Mucosa of descending colon (tissue), 3 donors: ENCODE measurements at places on chromosomes 5 and 9. TPM values are rescaled to one million over a fixed set of nuclear protein-coding genes. Genes with fewer than 3 reads are reported as not detected.

Gene SLC22A4
- total RNA-seq = 13.4 TPM

Gene GLRA1
- not detected for total RNA-seq

Gene CCNJL
- 32.7 TPM for total RNA-seq

Gene MARCHF11
- total RNA-seq = not detected

Gene ENG
- total RNA-seq = 35.5 TPM

Gene FGF18
- total RNA-seq = 0.16 TPM

Gene OMD
- 5.1 TPM for total RNA-seq

Gene SLC4A9
- total RNA-seq = 0.23 TPM

Gene TRAF1
- total RNA-seq = 3.8 TPM

Gene GCNT4
- 6.1 TPM for total RNA-seq

Gene KCNV2
- not detected for total RNA-seq

Gene COL15A1
- 4.2 TPM for total RNA-seq

Gene SGCD
- total RNA-seq = 1.2 TPM

GRCh38 chr5:158758675-158759074, 341.0 kb downstream of the EBF1 start:
- no peak for DNase-seq

DNA sequence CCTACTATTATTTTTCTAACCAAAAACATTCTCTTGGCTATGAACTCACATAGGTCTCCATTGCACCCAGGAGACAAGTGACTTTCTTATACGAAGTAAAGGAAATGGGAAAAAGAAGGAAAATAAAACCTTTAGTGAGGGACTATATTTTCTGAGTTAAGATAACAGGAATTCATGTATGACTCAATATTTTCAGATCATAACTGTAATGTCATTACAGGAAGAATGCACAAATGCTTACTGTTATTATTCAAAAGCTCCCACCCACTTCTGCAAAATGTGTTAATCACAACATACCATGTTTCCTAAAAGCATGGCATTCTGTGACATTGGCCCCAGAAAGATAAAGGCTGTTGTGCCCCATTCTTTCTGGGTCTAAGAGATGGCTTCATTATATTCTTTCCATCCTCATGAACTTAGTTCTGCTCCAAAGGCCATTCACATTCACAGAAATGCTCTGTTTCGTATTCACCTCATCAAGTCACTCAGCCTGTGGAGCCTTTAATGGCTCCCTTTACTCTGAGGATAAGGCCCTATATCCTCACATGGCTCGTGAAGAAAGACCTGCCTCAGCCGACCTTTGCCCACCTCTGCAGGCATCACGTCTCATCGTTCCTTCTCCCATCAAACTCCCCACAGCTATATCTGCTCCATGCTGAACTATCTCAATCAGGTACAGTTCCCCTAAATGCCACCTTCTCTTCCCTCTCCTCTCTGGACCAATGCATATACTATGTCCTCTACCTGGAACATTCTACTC, 77.0 kb downstream of the ABCA1 start:
- DNase-seq = no peak

DNA sequence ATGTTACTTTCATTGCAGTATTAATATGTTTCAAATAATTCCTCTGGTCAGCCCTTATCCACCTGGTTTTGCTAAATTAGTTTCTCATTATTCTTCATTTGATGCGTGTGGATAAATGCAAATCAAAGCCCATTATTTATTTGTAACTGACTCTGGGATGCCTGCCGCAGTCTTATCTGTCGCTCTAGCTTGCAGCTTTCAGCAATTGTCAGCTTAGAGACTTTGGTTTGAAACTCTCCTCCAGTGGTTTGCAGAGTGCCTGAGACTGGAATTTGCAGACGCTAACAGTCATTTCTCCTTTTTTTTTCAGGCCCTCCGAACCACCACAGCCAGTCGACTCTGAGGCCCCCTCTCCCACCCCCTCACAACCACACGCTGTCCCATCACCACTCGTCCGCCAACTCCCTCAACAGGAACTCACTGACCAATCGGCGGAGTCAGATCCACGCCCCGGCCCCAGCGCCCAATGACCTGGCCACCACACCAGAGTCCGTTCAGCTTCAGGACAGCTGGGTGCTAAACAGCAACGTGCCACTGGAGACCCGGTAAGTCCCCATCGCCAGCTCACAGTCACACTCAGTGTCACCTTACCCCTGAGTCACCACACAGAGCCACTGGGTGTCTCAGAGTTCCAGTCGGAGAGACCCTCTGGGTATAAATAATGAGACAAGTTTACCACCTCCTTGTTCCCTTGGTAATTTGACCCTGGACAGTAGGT, 339.0 kb upstream of the WWC1 start:
- no peak for DNase-seq

- no peak for DNase-seq
Observed at GRCh38 chr5:57749396-57749795, 266.8 kb upstream of the ACTBL2 start.

GRCh38 chr9:124125651-124125977, 114.0 kb downstream of the LHX2 start:
- DNase-seq = no peak

DNA sequence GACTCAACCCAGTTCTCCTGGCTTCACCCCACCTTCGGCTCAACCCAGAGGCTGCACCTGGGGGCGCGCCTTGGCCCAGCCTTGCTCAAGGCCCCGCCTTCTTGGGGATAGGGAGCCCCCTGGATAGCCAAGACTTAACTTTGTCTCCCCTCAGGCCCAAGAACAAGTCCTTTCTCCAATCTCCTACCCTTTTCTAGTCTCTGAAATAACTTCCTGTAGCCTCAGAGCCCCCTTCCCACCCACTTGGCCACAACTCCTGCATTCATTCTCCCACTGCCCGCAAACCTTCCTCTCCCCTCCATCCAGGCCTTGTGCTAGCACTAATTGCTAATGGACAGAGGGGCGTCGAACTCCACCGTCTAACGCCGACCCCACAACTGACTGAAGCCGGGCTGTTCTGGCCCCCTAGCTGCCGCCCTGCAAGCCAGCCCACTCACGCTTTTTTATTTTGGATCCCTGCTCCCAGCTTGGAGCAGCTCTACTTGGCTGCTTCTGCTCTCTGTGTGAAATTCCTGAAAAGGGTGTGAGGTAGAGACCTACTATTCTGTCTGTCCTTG, 579 bp upstream of the ASTN2 start:
- DNase-seq = no peak

GRCh38 chr5:170570476-170570875, 66.7 kb downstream of the KCNIP1 start:
- DNase-seq = no peak

DNA sequence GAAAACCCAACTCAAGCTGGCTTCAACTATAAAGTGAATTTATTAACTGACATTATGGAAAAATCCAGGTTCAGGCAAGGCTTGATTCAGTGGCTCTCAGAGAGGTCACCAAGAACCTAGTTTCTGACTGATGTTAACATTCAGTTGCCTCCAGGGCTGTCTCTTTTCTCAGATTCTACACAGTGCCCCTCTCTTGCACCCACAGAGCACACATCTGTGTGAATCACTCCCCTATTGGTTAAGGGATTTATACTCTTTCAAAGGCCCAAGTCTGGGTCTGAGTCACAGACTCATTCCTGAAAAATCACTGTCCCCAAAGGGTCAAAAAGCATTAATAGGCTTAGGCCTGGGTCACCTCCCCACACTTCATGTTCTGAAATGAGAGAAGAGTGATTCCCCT, 6.2 kb upstream of the HAVCR2 start:
- no peak for DNase-seq

- no peak for DNase-seq
Observed at GRCh38 chr5:170635706-170636105, 131.9 kb downstream of the KCNIP1 start.

DNA sequence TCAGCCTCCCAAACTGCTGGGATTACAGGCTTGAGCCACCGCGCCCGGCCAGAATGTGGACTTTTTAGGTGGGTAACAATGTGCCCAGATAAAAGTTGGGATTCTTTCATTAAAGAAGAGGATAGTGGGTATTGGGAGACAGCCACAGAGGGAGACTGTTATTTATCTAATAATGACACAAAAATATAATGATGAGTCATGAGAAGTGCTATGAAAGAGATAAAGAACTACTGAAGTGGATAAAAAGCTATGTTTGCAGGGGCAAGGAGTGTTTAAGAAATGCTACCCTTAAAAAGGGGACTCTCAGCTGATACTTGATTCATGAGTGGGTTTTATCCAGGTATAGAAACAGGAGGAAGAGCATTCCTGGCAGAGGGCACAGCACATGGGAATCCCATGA, 143.6 kb upstream of the ERCC6L2 start:
- DNase-seq = no peak

- DNase-seq = no peak
Observed at GRCh38 chr5:109416882-109417281, 7.1 kb upstream of the PJA2 start.

DNA sequence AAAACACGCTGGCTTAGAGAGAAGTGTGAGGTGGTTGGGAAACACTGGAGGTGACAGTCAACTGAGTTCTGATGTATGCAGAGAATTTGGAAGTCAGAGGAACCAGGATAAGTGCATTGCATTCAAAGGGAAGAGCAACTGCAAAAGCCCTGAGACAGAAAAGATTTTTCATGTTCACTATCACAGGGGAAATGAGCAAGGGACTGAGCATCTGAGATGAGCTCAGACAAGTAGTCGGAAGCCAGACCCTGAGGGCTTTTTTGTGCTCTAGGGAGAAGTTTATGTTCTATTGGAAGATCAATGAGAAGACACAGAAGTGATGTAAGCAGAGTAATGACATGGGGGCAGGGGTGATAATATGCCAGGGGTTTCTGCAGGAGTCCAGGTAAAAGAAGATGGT, 97.5 kb downstream of the HTR4 start:
- no peak for DNase-seq

GRCh38 chr9:134442486-134443173, 116.4 kb downstream of the RXRA start:
- no peak for DNase-seq

- DNase-seq = no peak
Observed at GRCh38 chr5:135223891-135224625, 175.0 kb downstream of the MACROH2A1 start.

DNA sequence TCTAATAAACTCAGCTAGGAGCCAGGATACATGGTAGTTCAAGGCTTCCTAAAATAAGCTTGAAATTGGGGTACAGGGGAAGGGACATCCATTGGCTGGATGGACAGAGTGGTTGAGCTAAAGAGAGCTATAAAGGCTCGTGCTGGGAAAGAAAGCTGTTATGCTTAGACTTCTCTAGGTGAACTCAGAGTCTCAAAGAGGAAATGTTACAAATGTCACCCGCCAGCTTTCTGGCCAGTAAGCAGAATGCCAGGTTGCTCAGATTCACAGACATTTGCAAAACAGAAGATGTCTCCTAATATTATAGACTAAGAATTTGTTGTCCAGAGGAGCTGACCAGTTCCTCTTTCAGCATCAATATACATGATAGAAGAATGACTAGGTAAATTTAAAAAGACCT, 30.6 kb downstream of the STOM start:
- no peak for DNase-seq

DNA sequence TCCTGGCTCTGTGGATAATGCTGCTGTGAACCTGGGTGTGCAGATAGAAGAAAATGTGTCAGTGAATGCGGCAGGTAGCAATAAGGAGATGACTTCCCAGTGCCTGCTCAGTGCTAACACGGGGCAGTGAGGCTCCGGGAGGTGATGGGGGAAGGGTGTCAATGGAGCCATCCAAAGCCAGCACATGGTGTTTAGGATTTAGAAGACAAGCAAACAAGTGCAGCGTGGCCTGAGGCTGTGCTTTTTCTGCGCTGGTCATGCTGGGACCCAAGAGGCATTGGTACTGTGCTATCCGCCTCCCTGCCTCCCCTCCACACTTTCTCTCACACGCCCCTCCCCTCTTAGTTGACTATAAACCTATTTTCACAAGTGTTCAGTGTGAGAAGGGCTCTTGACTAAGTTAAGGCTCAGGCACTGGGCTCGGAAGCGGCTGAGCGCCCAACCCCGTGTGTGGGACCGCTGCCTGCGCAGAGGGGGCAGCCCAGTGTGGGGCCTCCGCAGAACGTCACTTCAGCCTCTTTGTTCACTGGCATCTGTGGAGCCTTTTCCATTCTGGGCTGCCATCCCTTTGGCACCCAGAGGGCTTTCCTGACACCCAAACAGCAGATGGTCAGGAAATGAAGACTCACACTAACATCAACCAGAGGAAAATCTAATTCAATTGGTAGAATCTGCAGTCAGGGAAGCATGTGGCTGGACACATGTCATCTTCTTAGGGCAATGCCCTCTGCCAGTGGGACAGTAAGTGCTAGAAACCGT, 21.8 kb upstream of the NINJ1 start:
- DNase-seq = no peak

DNA sequence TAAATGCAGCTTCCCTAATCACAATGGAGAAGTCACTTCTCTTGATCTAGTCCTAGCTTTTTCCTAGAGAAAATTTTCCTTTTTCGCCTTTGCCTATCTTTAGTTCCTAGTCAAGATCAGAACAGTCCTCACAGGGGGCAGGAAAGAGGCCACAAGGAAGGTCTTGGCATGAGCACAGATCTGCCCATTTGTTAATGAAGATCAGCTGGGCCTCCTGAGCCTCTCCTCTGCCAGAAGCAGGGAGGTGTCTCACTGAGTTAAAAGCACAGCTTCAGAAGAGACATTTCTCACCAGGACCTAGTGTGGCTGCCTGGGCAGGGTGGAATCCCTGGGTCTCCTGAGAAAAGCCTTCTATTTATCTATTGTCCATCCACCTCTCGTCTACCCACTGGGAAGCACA, 357.8 kb downstream of the TMEM38B start:
- no peak for DNase-seq

DNA sequence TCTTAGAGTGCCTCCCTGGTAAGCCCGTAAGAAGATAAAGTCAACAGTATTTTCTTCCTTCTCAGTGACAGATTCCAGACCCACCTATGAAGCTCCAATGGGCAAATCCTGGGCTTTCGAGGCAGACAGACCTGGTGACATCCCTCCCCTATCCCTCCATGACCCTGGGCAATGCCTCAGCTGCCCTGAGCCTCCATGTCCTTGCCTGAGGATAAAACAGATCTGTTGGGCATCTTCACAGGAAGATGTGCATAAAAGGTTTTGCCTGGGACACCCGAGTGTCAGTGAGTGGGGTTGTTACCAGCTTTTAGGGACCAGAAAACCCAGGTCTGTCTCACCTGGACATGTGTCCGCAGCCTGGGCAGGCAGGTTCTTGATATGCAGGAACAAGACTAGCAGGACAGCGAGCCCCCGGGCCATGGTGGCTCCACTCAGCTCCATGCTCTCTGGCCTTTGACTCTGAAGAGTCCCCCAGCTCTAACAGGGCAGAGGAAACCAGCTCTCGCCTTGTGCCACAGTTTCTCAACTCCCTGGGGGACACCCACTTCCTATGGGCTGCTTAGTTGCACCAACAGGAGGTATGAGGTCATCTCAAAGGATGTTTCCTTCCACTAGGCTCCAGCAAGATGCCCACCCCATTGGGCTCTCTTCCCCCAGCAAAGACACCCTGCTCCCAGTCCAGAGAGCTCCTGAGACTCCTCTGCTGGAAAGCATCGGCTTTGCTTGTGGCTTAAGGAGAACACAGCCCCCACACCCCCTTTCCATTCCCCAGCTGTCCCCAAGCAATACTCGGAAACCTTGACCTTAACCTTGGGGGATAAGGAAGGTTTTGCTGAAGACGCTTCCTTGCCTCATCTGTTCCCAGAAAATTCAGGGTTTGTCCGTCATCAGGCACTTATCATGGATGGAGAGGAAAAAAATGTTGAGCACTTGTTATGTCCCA, at the start of gene FCN1:
TSS of gene FCN1 (minus strand) at position 482 of the 943 bp plus-strand sequence. CDS start at position 441, 41 bp downstream.
- DNase-seq = no peak
